ENCODE measurements at places on chromosomes 13 and 19. TPM values are rescaled to one million over a fixed set of nuclear protein-coding genes. Genes with fewer than 3 reads are reported as not detected.

Gene DPY19L3
- 10.4 TPM for total RNA-seq

Gene ANKLE1
- total RNA-seq = 15.9 TPM

Gene CACNG6
- total RNA-seq = not detected

Gene TEX26
- not detected for total RNA-seq

Gene IGFL2
- not detected for total RNA-seq

Gene THSD1
- total RNA-seq = 0.31 TPM

Gene FPR2
- not detected for total RNA-seq

Gene ZSCAN18
- 27.0 TPM for total RNA-seq

GRCh38 chr13:88675347-88675996 lies 1004.3 kb downstream of the SLITRK5 start:
- DNase-seq = no peak

DNA sequence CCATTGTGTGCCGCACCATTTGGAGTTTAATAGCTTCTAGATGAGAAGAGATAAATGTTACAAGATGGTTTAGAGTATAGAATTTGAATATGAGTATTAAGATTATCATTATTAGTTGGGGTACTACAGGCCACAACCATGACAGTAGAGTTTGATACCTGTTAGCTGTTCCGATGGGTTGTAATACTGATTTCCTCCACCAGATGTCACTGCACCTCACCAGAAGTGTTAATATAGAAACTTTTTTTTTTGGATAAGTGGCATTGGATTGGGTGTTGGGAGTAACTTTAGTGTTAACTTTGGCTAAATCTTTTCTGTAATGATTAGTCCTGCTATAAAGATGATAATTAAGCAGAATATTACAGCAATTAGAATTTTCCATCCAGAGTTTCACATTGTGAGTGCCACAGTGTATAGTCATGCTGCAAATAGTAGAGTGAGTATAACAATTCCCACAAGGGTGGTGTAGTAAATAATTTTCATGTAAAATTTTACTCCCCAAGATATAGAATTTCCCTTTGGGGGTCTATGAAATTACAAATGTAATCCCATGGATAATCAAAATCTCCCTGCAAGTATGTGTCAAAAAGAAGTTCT lies 56.3 kb downstream of the PSG3 start:
- peak; percentile 56 for DNase-seq

- DNase-seq = no peak
These were observed 6.2 kb downstream of the ZNF709 start for GRCh38 chr19:12478234-12478941.

GRCh38 chr19:1410136-1410786 lies 2.9 kb downstream of the DAZAP1 start:
- DNase-seq = peak; percentile 66

DNA sequence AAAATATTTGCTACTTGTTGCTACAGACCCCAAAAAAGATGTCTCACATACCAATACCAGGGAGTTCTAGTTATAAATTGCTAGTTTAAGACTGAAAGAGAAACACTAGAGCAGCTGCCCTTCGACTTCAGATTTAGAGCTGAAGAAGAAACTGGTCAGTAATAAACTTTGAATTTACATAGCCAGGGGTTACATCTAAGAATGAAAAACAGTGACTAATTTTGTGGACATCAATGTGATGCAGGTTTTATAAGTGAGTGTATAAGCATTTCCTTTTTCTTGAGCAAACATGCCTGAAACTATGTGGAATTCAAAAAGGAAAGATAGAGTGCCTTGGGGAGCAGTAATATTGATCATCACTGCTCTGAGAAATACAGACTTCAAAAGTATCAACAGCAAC lies 724.9 kb upstream of the MIR17HG start:
- DNase-seq = no peak

GRCh38 chr13:30968846-30969245 lies 36.4 kb downstream of the TEX26 start:
- no peak for DNase-seq

GRCh38 chr13:104683789-104684188 lies 1617.6 kb upstream of the SLC10A2 start:
- DNase-seq = no peak

- DNase-seq = peak; percentile 85
These were observed 475.8 kb downstream of the FOXO1 start for GRCh38 chr13:40190641-40191100.

DNA sequence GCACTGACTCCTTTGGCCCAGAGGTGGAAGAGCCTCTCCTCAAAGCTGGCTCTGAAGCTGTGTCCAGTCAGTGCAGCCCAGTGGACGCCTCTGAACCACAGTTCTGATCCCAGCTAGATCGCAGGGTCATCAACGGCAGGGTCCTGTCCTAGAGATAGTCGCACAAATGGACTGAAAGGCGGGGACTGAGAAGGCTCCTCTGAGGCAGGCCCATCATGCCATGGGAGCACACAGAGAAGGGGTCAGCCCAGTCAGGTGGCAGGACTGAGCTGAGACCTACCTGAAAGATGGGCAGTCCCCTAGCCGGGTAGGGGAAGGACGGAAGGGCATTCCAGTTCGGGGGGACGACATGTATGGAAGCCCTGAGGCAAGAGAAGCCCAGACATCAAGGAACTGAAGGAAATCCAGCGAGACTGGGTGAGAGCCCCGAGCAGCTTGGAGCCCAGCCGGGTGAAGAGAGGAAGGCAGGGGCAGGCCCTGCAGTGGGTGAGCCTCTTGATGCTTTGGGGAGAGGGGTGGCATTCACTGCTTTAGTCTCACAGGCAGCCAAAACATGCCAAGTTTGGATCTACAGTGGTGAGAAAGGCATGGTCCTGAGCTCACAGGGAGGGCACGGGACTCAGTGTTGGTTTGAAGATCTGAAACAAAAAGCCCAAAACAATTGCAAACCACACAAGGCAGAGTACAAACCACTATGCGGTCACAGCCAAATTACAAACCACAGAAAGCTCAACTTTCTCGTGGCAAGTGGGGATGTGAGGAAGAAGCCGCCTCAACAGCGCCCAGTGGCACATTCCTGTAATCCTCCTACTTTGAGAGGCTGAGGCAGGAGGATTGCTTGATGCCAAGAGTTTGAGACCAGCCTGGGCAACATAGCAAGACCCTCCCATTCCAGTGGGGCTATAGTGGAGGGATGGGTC lies 10.0 kb downstream of the CALM3 start:
- peak; percentile 49 for DNase-seq

DNA sequence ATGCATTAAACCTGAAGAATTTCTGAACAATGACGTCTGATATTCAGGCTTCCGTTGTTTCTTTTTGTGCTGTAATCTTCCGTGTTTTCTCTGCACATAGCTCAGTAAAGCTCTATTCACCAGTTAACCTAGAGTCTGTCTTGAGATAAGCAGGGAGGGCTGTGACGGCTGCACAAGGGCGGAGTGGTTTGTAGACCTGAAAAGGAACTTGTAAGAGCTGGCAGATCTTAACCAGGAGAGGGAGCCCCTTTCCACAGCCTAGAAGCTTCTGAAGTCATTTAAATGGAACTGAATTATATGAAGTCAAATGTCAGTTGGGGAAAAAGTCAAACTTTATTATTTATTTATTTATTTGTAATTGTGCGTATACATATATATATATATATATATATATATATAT lies 27.5 kb downstream of the DPRX start:
- DNase-seq = peak; percentile 22

- DNase-seq = peak; percentile 79
These were observed 1.4 kb upstream of the PRKD2 start for GRCh38 chr19:46718157-46718933.

- peak; percentile 57 for DNase-seq
These were observed 18.1 kb downstream of the ARHGEF18 start for GRCh38 chr19:7366701-7367420.

DNA sequence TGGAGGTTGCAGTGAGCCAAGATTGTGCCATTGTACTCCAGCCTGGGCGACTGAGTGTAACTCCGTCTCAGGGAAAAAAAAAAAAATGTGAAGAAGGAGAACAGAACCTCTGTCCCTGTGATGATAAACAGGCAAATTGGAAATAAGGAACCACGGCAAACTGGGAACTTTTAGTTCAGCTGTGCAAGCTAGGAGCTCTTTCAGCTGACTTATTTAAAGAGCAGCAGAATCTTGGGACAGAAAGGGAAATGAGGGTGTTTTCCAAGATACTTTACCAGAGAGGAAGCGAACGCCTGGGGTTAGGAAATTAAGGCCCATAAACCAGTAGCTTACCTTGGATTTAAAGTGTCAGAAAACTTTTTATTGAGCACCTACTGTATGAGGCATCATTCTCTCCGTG lies 3.0 kb upstream of the UPF1 start:
- DNase-seq = no peak

DNA sequence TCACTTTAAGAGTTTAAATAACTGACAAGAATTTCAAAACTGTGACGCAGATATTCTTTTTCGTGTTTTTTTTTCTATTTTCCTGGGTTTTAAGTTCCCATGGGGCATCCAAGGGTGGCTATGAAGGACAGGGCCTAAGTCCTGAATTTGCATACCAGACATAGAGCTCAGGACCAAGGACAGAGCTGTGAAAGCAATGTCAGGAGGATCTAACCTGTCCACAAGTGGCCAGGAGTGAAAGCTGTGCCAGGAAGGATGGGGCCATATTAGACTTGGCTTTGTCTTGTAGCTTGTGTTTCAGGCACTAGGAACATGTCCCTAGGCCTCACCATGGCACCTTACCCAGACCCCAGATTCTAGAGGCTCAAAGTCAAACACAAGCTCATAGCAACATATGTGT lies 289.4 kb upstream of the MIR17HG start:
- no peak for DNase-seq

- peak; percentile 83 for DNase-seq
These were observed 65.4 kb downstream of the GNG7 start for GRCh38 chr19:2636897-2637683.

GRCh38 chr13:59301174-59301567 lies 862.6 kb downstream of the DIAPH3 start:
- no peak for DNase-seq

GRCh38 chr19:37738371-37738770 lies 18.8 kb upstream of the ZNF607 start:
- no peak for DNase-seq

GRCh38 chr19:53521373-53522202 lies 16.4 kb upstream of the ZNF331 start:
- peak; percentile 39 for DNase-seq

DNA sequence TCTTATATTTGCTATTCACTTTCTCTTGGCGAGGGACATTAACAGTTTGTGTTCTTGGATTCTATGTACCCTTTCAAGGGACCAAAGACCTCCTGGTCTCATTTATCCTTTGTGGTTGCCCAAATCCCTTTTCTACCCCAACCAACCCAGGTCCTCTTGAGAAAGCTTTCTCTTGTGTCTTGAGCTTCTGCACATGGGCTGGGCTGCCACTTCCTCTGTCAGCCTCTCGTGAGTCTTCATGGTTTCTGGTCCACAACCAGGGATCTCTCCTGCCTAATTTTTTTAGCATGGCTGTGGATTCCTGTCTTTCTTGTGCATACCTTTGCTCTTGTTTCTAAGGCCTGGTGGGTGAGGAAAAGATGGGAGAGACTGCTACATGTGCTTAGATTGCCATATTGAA lies 14.9 kb downstream of the TIMM13 start:
- DNase-seq = no peak

DNA sequence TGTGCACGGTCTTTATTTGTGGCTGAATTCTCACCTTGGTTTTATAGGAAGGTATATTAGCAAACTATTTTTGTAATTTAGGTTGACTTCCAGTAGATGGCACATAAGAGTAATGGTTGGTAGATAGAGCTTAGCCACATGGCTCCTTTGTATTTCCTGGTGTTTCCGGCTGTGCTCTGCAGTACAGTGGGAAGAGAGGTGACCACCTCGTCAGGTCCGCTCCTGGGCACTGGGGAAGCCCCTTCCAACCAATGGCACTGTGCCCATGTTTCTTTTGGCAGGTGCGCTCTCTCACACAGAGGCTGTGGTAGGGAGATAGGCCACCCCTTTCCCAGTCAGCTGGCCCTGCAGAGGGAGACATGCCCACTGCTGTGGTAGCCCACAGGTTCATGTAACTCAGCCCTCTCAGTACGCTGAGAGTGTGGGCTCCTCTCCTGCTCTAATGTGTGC lies 74.3 kb upstream of the ATP12A start:
- DNase-seq = no peak

GRCh38 chr13:108835083-108835482 lies 205.7 kb downstream of the MYO16 start:
- no peak for DNase-seq

GRCh38 chr19:51417810-51418157 lies 342 bp upstream of the SIGLEC10 start:
- DNase-seq = no peak

- DNase-seq = no peak
These were observed 107.4 kb downstream of the DNAJC3 start for GRCh38 chr13:95784161-95784899.

DNA sequence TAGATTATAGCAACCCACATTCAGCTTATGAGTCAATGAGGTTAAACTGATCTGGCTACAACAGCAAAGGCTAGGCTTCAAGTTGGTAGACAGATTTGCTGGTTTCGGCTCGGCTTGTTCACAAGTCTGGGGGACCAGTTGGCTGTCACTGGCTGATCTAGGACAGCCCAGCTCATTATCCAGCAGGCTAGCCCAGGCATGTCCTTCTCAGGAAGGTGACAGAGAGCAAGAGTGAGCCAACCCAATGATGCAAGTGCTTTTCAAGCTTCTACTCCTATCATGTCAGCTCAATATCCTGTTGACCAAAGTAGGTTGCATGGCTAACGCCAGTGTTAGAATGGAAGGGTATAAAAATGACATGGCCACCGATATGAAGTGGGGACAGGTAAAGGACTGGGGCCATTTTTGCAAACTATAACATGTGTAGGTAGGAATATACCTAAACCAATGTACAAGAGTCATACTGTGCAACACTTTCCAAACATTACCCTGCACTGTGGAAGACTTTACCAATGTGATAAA lies 220.9 kb upstream of the SOX21 start:
- no peak for DNase-seq

DNA sequence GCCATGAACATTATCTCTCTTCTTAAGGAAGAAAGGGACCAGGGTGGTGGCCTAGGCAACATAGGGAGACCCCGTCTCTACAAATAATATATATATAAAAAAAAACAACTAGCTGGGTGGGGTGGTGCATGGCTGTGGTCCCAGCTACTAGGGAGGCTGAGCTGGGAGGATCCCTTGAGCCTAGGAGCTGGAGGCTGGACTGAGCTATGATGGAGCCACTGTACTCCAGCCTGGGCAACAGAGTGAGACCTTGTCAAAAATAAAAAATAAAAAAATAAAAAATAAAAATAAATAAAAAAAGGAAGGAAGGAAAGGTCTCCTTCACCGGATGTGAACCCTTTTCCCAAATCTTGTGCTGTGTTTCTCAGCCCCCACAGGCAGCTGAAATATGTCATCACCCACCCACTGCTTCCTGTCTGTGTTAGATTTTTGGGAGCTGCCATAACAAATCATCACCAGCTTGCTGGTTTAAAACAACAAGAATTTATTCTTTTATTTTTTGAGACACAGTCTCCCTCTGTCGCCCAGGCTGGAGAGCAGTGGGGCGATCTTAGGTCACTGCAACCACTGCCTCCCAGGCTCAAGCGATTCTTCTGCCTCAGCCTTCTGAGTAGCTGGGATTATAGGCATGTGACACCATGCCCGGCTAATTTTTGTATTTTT lies 9.5 kb upstream of the TSPAN16 start:
- DNase-seq = peak; percentile 10

- DNase-seq = no peak
These were observed 479.2 kb upstream of the NBEA start for GRCh38 chr13:34462843-34463242.

Measured in activated CD8-positive, alpha-beta T cell treated with anti-CD3 and anti-CD28 coated beads for 36 hours (primary cell).